ENCODE measurements at places on chromosomes 3 and 15.

DNA sequence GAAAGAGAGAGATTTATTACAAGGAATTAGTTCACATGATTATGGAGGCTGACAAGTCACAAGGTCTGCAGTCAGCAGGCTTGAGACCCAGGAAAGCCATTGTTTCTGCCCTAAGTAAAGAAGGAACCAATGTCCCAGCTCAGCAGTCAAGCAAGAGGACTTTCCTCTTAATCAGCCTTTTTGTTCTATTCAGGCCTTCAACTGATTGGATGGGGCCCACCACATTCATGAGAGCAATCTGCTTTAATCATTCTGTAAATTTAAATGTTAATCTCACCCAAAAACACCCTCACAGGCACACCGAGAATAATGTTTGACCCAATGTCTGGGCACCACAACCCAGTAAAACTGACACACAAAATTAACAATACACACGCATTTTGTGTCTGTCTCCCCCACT is 64.3 kb downstream of the TRIM42 start:
- no peak for DNase-seq

- DNase-seq, result peak; percentile 14
Observed at GRCh38 chr15:44296625-44297524, 8.4 kb downstream of the GOLM2 start.

GRCh38 chr3:46378426-46378942 is 7.7 kb downstream of the CCR5 start:
- peak; percentile 64 for DNase-seq

DNA sequence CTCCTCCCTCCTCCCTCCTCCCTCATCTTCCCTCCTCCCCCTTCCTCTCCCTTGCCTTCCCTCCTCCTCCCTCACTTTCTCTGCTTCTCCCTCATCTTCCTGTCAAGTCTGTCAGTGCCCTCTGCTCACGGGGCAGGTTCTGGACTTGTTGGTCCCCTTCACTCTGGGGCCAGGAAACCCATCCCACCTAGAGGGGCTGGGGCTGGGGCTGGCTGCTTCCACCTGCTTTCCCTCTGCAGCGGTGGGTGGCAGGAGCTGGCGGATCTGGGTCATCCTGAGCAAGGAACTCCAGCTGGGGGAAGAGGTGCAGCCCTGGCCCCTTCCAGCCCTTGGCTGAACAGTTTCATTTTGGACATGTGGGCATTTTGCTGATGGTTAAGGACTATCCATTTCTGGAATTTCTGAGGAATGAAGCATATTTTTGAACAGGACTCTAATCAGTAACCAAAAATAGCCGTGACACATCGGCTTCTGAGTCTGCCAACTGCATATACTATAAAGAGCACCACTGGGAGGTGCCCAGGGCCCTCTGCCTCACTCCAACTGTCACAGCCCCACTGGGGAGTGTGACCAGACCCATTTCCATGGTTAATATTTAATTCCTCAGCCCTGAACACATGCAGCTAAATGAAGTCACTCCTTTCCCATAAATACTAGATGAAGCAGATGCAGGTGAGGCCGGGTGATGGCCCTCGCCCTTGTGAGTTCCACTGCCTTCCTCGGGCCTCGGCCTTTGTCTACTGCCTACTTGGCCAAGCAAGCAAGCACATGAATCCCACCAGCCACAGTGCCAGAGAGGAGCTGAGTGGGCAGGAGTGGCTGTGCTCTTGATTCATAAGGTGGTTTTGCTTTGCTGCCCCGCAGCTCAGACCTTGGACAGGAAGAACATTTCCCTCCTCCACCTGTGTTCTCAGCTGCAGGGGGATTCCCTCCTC is 39.8 kb downstream of the CHDH start:
- DNase-seq, result no peak

GRCh38 chr15:65222891-65223290 is 11.6 kb upstream of the CILP start:
- DNase-seq, result no peak

- no peak for DNase-seq
Observed at GRCh38 chr3:127408684-127409420, 121.0 kb upstream of the PRR20G start.

DNA sequence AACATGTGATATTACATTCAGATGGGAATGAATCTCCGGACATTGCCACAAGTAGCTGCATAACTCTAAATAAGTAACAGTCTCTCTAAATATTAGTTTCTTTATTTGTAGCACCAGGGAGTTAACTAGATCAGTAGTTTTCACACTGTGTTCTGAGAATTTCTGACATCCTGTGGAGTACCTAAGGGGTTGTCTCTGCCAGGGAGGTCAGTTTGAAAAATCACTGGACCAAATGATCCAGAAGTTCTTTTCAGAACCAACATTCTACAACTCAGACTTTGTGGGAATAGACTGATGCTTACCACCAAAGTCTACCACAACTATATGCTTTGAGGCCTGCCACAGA is 9.0 kb upstream of the ILDR1 start:
- no peak for DNase-seq

GRCh38 chr15:59176653-59177316 is 29.9 kb upstream of the LDHAL6B start:
- DNase-seq, result no peak

DNA sequence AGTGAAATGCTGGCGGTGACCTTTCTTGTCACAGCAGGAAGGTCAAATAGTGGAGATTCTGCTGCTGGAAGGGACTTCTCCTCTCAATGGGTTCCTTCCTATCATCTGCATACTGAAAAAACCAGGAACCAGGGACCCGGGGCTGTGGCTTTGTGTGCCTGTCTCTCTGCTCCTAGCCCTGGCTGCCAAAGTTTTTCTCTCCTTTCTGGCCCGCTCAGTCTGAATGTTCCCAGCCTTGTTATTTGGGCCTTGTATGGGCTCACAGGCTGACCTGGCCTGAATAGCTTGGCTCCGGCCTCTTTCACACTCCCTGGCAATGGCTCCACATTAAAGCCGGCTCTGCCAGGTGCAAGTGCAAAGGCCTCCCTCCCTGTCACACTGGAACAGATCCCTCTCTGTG is 94.7 kb downstream of the LRIG1 start:
- DNase-seq, result no peak

DNA sequence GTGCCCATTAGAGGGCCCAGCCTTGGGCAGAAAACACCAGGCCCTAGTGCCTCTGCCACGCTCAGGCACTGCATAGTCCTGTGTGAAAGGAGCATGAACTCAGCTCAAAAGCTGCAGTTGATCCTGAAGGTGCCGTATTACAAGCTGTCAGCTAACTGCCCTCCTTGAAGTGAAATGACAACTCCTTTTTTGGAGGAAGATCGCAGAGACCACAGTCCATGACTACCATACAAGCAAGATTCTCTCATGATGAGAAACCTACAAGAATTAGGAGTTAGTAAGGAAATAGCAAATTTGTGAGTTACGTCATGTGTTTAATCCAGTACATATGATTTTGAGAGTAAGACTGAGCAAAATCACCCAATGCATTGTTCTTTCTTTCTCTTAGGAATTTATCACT is 513.9 kb upstream of the NR2F2 start:
- DNase-seq, result no peak

DNA sequence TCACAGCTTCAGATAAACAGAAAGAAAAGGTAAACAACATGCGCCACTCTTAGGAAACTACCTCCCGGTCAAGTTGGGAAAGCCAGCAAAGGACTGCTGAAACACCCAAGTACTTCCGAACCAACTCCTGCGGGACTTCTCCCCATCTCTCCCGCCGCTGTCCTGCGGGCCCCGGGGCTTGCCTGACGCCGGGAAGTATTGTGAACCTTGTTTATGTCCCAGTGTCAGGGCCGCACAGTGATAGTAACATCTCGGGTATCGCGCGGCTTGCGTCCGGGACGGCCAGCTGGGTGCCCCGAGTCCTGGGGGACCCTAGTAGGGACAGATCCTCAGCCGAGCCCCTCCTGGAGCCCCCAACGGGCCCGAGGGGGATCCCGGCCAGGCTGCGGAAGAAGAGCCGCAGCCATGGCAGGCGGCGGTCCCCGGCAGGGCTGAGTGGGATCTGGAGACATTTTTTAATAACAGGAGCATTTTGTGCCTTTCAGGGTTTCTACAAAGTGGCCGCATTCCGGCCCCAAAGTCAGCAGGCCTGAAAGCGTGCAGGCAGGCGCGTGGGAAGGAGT is 756 bp downstream of the CLPX start:
- DNase-seq, result no peak

DNA sequence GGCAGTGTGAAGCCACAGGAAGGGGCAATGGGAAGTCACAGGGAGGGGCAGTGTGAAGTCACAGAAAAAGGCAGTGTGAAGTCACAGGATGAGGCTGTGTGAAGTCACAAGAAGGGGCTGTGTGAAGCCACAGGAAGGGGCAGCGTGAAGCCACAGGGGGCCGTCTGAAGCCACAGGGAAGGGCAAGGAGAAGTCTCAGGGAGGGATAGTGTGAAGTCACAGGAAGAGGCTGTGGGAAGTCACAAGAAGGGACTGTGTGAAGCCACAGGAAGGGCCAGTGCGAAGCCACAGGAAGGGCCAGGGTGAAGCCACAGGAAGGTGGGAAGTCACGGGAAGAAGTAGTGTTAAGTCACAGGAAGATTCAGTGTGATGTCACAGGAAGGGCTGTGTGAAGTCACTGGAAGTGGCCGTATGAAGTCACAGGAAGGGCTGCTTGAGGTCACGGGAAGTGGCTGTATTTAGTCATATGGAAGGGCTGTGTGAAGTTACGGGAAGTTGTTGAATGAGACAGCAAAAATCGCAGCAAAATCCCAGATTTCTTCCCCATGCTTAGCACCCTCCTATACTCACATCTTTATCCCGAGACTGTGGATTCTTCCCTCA is 38.6 kb downstream of the GASK1A start:
- no peak for DNase-seq

GRCh38 chr3:98731720-98732285 is 31.3 kb upstream of the ST3GAL6 start:
- DNase-seq, result no peak

DNA sequence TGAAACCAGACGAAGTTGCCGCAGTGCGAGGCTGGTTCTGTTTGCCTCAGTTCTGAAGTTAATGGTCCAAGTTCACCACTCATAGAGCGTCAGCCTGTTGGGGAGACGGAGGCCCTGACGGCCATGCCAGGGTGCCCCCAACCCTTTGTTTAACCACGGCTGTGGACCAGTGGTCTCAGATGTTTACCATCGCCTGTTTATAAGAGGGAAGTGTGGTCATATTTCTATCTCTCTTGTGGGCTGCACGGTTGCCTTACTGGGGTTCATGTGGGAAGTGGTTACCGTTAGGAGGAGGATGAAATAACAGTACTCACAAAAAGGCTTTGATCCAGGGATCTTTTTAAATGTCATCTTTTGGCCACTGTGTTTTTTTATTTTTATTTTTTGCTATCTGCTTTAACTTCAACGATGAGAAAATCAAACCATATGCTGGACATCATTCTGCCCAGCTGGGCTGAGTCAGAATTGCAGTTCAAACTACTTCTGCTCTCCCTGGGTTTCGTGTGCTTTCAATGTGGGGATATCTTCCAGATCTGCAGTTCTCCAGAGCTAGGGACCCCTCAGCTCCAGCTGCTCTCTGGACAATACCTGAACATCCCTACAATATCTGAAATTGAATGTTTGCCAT is 17.8 kb downstream of the SMAD3 start:
- no peak for DNase-seq

GRCh38 chr15:38671675-38672254 is 107.2 kb upstream of the RASGRP1 start:
- peak; percentile 89 for DNase-seq

GRCh38 chr3:123803521-123803920 is 80.6 kb downstream of the MYLK start:
- DNase-seq, result no peak

DNA sequence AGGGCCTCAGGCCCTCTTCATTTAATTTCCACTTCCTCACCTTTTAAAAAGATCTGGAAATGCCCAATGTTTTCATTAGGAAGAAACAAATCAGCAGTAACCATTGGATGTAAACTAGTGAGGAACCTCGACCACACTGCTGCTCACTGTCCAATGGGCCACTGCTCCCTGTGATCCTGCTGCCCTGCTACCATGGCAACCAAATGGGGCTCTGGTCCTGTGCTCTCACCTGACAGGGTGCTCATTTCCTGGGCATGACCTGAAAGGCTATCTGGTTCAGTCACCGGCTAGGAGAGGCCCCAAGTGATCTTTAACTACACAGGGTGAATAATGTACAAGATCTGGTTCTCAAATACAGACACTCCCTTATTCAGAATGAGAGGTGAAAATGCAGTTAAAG is 54.6 kb downstream of the ARHGEF3 start:
- no peak for DNase-seq

- DNase-seq, result no peak
Observed at GRCh38 chr3:12054245-12054644, 50.1 kb downstream of the SYN2 start.

- DNase-seq, result no peak
Observed at GRCh38 chr15:35871282-35871681, 325.3 kb upstream of the DPH6 start.

DNA sequence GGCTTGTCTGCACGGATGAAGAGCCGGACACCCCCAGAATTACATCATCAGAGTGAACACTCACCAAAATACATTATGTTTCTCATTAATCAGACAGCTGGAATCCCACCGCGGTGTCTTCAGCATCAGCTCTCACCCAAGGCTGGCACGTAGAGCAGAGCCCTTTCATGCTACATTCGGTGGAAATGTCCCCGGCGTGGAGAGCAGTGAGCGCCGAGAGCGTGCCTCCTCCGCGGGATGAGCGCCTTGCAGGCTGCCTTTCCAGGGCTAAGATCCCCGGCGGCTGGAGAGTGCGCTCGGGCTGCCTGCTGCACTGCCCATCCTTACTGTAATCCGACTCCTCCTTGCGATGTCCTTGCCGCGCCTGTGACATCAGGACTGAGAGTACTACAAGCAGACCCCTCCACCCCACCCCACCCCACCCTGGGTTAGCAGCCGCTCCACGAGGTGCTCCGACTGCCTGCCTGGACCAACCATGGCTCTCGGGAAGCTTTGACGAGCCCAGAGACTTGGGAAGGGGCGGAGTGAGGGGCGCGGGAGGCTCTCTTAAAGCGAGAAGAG is at the start of gene ZNF385D:
TSS of gene ZNF385D (minus strand) at position 380 of the 561 bp plus-strand sequence. CDS start at position 86, 294 bp downstream.
- DNase-seq, result no peak

All from CD4-positive, alpha-beta T cell treated with Interleukin-4 for 4 hours (primary cell).